HS-5 (cell line): ENCODE measurements at places on chromosomes 3 and 15.
A peak's percentile ranks its signal among the peaks of the same experiment; 100 is the strongest.

- DNase-seq, result no peak
These were observed 37.6 kb upstream of the ATP11B start for GRCh38 chr3:182755712-182756111.

GRCh38 chr3:131553495-131554247, 50.9 kb upstream of the MRPL3 start:
- no peak for DNase-seq

DNA sequence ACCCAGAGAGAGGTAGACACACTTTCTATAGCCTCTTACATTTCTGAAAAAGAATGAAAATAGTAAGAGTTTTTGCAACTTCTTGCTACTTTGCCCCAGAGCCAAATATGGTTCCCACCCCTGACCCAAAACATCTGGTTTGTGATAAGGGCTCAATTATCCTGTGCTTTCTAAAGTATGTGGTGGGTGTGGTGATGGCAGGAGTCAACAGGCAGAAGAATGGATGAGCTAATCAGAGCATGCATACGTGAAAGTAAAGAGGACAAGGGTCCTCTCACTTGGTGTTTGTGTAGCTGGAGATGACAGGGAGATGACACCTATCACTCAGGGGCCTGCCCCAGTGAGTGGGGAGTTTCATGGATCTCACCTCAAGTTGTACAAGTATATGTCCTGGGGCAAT, 19.1 kb downstream of the KBTBD8 start:
- DNase-seq, result no peak

- no peak for DNase-seq
These were observed 48.7 kb upstream of the HES1 start for GRCh38 chr3:194087280-194087679.

GRCh38 chr15:60651734-60652141, 172.8 kb upstream of the ICE2 start:
- no peak for DNase-seq

DNA sequence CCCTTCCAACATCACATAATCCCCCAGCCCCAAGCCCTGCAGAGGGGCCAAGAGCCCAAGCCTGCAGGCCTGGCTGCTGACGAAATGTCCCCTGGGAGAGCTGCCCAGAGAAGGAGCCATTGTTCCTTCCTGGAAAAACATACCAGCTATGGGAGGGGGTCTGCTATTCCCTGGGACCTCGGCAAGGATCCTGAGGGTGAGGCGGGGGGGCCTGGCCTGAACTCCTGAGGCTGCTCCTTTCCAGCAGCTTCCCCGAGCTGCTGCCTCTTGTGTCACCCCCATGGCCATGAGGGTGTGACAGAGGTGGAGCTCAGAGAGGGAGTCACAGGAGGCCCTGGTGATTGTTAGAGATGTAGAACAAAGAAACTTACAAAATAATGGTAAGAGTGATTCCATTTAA, 12.9 kb downstream of the LOXL1 start:
- no peak for DNase-seq

- no peak for DNase-seq
These were observed 2.8 kb upstream of the ISG20 start for GRCh38 chr15:88636050-88636449.

DNA sequence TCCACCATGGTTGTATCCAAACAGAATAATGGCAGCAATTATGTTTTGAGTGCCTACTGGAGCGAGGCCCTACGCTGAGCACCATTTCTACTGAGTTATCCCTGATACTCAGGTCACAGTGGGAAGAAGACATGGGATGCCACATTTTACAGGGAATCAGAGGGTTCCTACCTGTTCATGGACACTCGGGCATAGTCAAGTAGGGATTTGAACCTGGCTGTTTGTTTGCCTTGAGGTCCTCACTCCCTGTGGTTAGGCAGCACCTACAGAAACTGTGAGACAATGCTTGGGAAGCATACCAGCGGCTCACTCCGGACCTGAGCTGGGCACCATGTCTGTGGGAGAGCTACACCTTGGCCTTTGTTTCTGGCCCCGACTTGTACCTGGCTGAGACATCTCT, 390.4 kb downstream of the LRTM1 start:
- no peak for DNase-seq

DNA sequence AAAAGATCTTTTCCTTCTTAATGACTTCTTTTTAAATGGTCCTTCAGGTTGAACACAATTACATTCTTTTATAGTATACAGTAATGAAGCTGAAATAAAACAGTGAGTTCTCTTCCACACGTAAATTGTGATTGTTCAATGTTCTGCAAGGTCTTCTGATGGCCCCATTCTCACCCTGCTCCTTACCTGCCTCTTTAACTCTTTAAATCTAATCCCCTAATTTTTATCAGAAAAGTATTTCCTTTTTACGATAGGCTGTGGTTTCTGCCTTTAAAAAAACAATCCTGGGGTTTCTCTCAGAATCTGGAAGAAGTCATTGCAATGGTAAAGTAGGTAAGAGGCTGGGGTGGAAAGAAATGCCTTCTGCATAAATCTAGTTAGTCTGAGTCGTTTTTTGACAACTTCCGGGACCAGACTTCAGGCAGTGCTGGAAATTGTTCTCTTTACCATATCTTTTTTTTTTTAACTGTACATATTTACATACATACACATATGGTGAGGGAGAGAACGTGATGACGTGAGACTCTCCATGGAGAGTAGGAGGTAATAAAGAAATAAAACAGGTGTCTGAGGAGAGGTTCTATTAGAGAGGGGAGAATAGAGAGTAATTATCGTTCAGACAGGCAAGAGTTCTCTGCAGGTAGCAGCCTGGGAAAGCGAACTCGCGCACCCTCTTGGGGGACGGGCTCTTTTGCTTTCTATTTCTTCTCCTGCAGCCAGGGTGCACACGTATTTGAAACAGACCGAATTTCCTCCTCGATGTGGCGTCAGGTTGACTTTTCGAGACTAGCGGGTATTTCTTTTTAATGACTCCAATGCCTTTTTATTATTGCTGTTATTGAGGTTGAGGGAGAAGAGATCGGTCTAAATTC, at the start of gene SIDT1:
Gene SIDT1, plus strand, starts transcription at position 730 of the 872 bp plus-strand sequence. CDS start 467 bp downstream, outside the sequence.
- no peak for DNase-seq

GRCh38 chr3:134300520-134300919, 49.9 kb upstream of the RYK start:
- no peak for DNase-seq

DNA sequence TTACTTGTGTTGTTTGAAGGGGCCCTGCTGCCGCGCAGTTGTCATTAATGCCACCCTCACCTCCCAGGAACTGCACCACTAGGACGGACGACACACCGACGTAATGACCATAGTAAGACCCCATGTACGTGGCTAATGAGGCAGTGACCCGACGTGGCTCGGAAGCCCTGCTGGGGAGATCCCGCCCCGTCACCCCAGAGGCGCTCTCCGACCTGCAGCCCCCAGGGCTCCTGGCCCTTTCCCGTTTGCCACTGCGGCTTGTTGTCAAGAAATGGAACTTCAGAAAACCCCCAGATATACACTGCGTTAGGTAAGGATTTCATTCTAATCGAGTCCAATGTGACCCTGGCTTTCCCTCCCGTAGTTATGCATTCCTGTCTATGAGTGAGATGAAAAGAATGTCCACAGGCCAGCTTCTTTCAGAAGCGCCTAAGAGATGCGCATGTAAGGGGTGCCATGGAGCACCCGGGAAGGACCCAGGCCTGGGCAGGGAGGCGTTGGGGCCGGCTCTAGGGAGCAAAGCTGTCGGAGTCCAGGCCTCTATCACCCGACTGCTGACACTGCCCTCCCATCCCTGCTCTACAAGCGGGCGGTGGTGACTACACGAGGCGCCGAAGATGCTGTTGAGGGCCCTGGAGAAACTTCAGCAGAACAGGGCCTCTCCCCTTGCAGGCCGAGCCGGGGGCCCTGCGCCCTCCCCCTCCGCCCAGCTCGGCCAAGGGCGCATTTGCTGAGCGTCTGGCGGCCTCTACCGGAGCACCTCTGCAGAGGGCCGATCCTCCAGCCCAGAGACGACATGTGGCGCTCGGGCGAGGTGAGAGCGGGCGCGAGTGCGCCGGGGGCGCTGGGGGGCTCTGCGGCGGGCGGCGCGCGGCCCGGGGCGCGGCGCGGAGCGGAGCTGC, at the start of gene GABRA5:
Gene GABRA5, plus strand, starts transcription at position 765 of the 902 bp plus-strand sequence. CDS start 2,187 bp downstream, outside the sequence.
- DNase-seq, result no peak

GRCh38 chr3:72171946-72172345, 387.0 kb upstream of the PROK2 start:
- DNase-seq, result no peak

- DNase-seq, result no peak
These were observed 1.7 kb downstream of the NMNAT3 start for GRCh38 chr3:139676108-139676507.

DNA sequence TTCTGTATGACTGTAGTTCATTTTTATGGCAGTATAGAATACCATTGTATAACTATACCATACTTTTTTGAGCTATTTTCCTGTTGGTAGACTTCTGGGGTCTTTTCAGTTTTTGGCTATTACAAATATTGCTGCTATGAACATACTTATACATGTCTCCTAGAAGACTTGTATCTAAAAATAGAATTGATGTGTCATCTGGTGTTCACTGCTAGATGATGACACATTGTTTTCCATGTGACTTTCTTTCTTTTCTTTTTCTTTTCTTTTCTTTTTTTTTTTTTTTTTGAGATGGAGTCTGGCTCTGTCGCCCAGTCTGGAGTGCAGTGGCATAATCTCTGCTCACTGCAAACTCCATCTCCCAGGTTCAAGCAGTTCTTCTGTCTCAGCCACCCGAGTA, 69.8 kb downstream of the SH3GL3 start:
- DNase-seq, result peak; percentile 3

DNA sequence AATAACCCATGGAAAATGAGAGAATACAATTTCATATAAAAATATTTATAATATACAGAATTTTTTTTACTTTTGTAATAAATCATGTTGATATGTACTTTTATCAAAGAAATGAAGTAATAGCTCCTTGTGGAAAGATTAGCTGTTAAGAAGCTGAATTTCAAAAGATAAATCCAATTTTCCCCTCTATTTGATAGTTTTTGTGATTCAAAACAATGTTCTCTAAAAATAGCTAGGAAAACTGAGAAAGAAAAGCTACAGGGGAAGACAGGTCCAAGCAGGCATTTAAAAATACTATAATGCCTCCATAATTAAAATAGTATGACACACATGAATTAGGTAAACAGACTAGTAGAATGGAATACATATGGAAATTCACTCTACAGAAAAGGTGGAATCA, 44.9 kb downstream of the SCAPER start:
- no peak for DNase-seq

- DNase-seq, result no peak
These were observed 12.7 kb upstream of the CRABP1 start for GRCh38 chr15:78327466-78327865.

DNA sequence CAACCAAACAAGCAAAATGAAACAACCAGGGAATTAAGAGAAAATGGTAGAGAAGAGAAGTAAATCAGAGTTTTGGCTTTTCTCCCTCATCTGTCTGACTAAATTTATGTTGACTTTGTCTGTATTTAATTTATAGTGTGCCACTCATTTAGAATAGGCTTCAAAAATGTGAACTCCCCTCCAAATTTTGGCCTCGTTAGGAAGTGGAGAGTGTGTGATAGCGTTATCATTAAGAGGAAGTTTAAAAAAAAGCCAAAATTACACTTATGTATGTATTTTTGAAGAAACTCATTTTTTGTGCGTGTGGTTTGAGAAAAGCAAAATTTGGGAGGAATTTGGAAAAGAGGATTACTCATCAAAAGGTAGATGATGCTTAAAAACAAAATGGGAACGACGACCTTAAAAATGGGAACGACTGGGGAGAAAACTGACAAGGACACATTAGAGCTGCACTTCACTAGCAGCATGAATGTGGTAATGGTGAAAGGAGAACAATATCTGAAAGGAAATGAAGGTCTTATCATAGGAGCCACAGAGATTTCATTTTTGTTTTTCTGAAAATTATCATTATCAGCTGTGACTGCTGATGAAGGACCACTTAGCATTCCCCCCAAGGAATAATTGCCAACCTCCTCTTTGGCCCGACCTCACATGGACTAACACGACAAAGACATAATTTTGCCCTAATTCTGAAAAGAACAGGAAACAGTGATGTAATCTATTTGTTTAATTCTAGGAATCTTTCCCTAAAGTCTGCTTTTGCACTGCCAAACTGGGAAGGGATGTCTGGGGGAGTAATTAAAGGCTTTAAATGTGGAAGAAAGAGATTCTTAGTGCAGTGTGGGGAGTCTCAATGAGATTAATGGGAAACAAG, 163.2 kb upstream of the P2RY1 start:
- DNase-seq, result no peak

- DNase-seq, result no peak
These were observed 11.4 kb downstream of the FAM107A start for GRCh38 chr3:58565621-58566397.

- DNase-seq, result peak; percentile 8
These were observed 101.6 kb downstream of the LRTM1 start for GRCh38 chr3:54826251-54826691.

DNA sequence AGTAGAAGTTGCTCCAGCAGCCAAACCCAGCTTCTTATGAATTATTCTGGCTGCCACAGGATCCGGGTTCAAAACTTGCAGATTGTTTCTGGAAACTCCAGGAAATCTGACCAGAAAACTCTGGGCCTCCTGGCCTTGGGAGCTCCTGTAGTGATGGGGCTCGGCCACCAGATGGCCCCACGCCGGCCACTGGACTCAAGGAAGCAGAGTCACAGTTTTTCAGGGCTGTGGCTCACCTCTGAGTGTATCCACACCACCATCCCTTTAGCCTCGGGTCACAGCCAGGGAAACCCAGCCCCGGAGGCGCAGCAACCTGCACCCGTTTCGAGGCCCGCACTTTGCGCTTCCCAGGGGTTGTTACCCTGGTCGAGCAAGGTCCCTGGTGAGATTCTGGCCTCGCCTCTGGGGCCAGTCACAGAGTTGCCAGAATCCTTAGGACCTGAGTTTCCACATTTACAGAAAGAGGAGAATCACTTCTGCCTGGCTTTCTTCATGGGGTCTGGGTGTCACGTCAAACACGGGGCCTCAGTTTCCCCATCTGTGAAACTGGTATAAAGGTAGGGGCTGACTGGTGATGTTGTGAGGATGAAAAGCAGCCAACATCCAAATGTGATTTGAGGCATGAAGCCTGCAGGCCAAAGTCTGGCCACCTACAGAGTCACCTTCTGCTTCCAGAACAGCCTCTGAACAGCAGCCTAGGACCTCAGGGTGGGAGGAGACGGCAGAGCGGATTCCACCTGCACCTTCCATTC, 53.5 kb upstream of the LCTL start:
- peak; percentile 19 for DNase-seq

DNA sequence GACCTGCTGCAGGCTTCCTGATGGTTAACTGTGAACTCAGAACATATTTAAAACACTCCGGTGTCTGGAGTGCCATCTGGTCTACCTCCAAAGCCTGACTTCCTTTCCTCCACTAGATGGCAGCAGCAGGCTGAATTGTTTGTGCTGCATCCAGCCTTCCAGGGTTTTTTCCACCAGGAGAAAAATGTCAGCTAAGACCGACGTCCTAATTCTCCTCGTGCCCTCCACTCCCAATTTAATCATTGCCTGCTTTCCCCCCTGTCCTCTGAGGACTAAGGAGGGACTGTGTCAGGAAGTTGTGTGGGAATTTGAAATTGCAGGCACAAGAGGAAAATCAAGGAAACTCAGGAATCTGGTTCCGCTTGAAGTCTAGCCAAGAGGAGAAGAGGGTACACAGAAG, 165.2 kb upstream of the UMPS start:
- DNase-seq, result peak; percentile 43

GRCh38 chr3:99836681-99837080, 19.0 kb downstream of the CMSS1 start:
- no peak for DNase-seq
